Left lung (tissue), 14 donors: ENCODE measurements at places on chromosomes 1 and 21.

DNA sequence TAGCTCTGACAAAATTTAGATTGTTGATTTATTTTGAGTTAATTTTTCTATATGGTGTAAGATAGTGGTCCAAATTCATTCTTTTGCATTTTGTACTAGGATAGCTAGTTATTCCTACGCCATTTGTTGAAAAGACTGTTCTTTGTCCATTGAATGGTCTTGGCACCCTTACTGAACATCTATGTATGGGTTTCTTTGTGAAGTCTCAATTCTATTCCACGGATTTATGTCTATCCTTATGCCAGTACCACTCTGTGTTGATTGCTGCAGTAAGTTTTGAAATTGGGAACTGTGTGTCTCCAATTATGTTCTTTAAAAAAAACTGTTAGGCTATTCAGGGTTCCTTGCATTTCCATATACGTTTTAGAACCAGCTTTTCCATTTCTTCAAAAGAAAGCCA is 145.7 kb downstream of the ZNF644 start:
- H3K4me1 ChIP-seq: no peaks in the 10 kb centered on the region
- no peak overlapping the region for H3K27ac ChIP-seq
- no peak for DNase-seq
- H3K36me3 ChIP-seq: no peaks in the 10 kb centered on the region
- H3K4me3 ChIP-seq: no peak overlapping the region

DNA sequence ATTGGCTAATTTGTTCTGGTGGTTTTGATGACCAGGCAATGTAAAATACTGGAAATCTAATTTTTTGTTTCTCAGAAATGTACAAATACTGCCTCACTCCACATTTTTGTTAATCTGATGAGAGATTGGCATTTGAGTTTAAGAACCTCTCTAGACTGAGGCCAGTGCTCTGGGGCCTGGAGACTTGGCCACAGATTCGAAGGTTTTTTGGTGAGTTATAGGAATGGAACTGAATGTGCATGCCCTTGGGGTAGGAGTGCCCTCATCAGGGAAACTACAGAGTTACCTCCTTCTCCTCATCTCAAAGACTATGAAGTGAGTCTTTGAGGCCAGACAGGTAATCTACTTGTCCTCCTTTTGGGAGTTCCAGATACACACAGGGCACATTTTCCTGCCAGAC is 347.9 kb downstream of the LTN1 start:
- no peak for DNase-seq
- H3K4me1 ChIP-seq: no peaks in the 10 kb centered on the region
- no peaks in the 10 kb centered on the region for H3K27me3 ChIP-seq
- no peak overlapping the region for H3K27ac ChIP-seq

- H3K36me3 ChIP-seq: no peaks in the 10 kb centered on the region
- DNase-seq: no peak
- H3K27me3 ChIP-seq: no peaks in the 10 kb centered on the region
- no peak overlapping the region for H3K27ac ChIP-seq
- H3K4me3 ChIP-seq: no peak overlapping the region
Measured at GRCh38 chr1:170267317-170267716, 121.6 kb downstream of the NTMT2 start.

DNA sequence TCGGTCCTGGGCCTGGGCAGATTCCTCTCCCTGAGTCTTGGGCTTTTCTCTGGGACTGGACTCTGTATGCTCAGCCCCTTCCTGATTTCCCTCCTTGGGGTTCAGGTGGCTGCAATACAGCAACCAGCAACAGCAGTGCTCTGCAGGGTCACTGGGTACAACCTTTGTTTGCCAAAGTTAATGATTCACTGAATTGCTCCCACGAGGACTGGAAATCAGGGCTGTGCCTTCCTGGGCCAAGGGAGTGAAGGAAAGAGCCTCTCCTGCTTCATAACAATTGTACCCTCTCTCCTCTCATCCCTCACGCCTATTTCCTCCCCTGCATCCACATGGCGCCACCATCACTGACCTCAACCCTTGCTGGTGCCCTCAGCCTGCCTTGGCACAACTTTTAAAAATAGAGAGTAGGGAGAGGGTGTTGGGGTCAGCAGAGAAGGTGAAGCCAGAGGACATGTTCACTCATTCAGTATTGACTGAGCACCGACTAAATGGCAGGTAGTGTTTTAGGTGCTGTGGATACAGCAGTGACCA is 52.8 kb upstream of the GOLT1A start:
- H3K27ac ChIP-seq: no peak overlapping the region
- H3K4me1 ChIP-seq: peaks cover 5% of the 10 kb centered on the region
- no peaks in the 10 kb centered on the region for H3K27me3 ChIP-seq
- H3K4me3 ChIP-seq: no peak overlapping the region
- DNase-seq: no peak
- H3K36me3 ChIP-seq: no peaks in the 10 kb centered on the region

DNA sequence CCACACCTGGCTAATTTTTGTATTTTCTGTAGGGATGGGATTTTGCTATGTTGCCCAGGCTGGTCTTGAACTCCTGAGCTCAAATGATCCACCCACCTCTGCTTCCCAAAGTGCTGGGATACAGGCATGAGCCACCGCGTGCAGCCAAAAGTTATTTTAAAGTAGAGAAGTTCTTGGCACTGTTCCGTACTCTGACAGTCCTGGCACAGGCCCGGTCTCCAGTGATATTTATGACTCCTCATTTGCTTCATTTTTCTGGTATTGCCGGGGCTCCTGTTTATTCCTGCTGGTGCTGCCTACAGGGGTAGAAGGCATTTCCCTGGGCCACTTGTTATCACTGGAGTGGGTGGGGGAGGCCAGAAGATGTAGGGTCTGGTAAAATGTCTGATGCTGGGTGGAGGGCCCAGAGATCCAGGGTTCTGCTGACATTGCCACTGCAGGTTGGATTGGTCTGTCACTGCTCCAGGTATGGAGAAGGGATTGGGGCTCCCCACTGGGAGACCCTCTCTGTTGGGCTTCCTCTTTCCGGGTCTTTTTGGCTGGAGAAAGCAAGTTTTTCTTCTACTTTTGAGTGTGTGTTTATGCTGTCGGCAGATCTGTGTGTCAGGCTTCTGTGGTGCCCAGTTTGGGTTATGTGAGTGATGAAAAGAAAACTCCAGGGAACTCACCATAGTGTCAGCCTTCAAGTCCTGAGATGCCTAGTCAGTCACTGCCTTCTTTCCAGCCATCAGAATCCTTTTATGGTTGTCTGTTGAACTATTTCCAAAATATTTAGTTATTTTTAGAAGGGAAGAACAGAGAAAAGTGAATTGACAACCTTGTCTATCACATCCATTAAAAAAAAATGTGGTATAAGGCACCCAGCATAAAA is 4.5 kb downstream of the MROH7 start:
- H3K27ac ChIP-seq: no peak overlapping the region
- no peaks in the 10 kb centered on the region for H3K27me3 ChIP-seq
- no peak overlapping the region for H3K4me3 ChIP-seq
- H3K4me1 ChIP-seq: no peaks in the 10 kb centered on the region

DNA sequence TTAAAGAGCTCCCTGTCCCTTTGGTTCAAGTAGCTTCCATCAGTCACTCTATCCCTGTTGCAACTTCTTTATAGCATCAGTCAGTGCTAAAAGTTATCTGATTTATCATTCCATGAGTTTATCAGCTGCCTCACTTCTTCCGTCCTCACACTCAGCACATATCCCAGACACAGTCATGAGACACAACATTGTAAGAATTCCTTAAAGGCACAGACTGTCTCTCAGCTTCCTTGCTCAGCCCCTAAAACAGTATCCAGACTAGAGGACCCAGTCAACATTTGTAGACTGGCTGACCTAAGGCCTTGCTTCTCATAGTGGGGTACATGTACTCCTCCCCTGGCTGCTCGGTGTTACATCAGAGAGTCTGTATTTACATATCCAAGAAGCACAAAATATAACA is 164.9 kb upstream of the ADGRL2 start:
- H3K4me1 ChIP-seq: no peaks in the 10 kb centered on the region
- H3K27ac ChIP-seq: no peak overlapping the region
- DNase-seq: no peak
- H3K36me3 ChIP-seq: no peaks in the 10 kb centered on the region
